ENCODE measurements at places on chromosomes 3 and 15.

DNA sequence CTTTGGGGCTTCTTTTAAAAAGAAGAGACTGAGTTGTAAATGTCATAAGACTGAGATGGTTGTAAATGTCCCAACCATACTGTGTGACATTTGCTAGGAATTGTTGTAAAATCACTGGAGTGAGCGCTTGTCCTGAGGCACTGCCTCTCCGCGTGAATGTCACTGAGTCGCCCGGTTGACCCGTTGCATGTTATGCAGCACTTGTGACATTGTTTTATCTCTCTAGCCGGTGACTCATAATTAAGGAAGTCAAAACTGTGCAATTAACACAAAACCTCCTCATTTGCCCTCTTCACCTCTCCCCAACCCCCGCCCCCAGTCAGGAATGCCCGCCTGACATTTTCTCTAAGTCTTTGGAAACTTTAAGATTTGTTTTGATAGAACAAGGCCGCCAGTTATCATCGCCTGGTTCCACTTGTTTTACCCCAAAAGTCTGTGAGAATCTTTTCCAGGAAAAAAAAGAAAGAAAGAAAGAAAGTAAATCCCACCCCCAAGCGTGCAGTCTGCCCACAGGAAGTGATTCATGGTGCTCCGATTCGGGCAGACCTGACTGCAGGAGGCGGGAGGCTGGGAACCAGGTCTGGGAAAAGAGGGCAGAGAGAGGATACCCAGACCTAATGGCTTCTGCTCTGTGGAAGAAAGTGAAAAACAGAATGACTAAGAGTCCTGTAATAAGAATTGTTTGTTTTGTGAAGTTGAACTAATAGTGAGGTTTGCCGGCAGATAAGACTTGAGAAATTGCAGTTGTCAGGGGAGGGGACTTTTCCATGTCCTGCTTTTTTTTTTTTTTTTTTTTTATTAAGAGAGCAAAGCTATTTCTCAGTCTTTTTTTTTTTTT, 84.8 kb downstream of the SMAD3 start:
- no peak for DNase-seq

DNA sequence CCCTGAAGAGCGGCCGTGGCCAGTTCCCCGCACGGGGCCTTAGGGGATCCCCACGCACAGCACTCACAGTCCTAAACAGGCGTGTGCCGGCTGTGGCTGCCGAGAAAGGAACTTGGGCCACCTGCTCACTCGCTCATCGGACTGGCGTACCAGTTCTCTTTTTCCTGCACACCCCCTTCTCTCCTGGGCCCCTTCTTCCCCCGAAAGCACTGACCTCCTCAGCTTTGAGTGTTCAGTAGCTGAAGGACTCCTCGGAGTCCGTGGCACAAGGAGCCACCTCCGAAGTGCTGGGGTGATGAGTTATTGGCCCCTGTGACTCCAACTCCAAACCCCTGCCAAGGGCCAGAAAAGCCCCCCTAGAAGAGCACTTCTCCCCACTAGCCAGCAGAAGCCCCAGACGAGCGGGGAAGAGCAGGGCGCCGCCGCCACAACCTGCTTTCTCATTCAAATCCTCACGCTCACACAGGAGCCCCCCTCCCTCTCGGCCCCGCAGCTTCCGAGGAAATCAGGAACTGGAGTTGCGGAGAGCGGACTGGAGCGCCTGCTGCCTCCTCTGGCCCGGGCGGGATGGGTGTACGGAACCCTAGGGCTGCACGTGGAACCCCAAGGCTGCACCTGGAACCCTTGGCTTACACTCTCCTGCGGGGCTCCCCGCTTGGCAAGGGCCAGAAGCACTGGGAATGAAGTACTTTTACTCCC, at the start of gene PLCH1:
TSS of gene PLCH1 (minus strand) at position 446 of the 699 bp plus-strand sequence. CDS start 40,847 bp downstream, outside the sequence.
- DNase-seq: peak; percentile 10

DNA sequence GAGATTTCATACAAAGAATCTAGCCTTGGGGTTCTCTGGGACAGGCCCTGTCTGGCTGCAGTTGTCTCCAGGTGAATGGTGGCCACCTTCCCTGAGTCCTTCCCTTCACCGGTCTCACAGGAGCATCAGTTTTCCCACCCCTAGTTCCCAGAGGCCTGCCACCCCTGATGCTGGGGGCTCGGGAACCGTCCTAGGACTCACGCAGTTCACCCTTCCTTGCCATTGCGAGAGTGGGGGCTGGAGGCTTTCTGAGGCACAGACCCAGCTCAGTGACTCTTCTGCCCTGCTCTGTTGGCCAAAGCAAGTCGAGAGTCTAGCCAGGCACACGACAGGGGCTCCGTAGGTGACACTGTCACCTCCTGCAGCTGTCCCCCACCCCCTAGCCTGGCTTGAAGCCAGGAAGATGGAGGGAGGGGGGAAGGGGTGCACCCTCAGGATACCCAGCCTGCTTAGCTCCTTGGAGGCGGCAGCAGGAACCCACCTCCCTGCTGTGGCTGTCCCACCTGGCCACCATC, 130.3 kb downstream of the NUP210 start:
- no peak for DNase-seq

DNA sequence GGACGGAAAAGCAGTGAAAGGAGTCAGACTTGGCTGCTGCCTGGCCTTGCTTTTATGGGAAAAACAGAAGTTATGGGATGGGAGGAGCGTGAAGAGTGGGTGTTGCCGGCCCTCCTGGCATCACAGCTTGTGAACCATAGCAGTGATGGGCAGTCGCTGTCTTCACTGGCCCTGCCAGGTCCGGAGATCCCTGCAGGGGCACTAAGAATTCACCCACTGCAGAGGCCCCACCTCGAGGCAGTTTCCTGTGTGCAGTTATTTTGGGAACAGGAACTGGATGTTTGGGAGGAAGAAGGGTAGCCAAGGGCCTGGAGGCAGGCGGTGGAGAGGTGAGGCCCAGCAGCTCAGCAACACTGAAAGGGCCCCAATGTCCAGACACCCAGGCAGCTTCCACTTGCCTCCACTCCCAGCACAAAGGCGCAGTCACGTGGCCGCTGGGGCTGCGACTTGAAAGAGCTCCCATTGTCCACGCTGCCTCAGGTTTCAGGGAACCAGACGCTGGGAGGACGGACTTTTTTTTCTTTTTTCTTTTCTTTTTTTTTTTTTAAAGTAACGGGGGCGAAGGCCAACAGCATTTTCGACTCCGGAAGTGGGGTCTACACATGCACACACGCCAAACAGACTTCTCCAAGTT, 255.6 kb downstream of the ZNF621 start:
- no peak for DNase-seq

DNA sequence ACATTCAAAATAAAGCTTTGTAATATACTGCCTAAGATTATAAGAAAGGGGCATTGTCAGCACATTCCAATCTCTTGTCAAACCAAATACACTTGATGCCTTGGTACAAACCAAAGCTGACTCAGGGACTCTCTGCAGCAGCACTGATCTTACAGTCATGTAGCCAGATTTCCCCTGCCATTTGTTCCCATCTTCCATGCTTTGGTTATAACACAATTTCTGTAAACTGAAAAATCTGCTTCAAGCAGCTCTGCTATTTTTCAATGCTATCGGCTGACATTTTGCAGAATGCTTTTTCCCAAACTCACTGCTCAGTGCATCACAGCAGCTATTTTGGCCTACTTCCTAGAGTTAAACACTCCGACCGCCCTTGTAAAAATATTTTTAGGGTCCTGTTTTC, 18.2 kb downstream of the PLOD2 start:
- no peak for DNase-seq

GRCh38 chr3:126479642-126480041, 4.0 kb upstream of the ZXDC start:
- DNase-seq: no peak

- DNase-seq: no peak
Measured at GRCh38 chr3:50806031-50806430, 131.3 kb downstream of the DOCK3 start.

- DNase-seq: no peak
Measured at GRCh38 chr3:99929745-99930139, 112.1 kb downstream of the CMSS1 start.

DNA sequence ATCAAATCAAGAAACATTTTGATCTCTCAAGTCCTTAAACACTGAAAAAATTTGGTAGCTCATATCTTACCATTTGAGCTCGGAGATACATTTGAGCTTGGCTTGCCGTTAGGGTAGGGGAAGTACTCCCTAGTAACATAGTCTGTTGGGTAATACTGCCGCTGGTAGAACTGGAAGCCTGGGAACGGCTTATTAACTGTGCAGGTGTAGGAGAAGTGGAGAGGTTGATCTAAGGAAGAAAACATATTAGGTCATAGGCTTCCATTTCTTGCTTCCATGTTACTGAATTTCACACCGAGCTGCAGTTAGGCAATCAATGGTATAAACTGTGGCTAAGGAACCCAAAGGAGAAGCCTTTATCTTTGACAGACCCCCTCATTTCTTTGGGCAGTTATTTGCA, 32.5 kb downstream of the PHC3 start:
- no peak for DNase-seq

- DNase-seq: no peak
Measured at GRCh38 chr3:117548600-117548999, 839.0 kb downstream of the TUSC7 start.

DNA sequence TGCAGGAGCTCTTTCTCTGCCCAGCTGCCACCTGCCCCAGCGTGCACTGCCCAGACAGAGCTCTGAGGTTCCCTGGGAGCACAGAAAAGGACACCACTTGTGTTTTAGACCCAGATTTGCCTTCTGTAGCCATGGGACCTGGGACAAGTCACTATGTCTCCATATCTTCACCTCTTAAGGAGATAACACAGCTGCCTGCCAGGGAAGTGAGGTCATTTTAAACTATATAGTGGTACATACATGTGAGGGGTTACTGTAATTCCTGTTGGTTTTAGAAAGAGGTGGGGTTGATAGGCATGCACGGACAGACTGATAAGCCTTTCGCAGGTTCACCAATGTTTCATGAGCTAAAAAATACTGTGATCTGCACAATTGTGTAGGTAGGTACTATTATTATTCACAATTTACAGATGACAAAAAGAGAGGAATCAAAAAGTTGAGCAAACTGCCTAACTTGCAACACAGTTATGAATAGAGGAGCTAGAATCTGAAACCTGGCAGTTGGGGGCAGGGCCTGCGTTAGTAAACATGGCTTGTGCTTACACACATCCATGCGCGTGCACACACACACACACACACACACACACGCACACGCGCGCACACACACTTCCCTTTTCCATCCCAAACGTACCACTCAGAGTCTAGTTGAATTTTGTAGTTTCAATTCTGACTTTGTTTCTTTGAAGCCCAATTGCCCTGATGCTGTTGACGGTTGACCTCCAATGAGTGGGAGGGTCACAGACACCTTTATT, 193.6 kb downstream of the FAM43A start:
- DNase-seq: no peak

Data from activated CD4-positive, alpha-beta T cell treated with anti-CD3 and anti-CD28 coated beads for 1 hour (primary cell).